ENCODE measurements at places on chromosomes 5 and 9.

DNA sequence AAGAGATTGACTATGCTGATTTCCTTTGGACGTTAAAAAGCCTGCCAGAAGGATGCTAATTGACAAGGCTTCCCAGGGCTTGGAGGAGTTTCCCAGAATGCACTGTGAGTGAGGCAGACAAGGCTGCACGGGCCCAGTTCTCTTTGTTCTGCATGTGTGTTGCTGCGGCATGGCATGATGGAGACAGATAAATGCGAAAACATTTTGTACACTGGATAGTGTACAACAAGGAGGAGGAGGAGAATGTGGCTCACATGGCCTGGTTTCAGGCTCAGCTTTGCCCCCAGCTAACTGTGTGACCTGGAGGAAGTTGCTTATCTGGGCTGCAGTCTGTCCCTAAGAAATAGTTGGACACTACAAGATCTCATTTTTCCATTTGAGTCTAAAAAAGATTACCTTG lies 135.5 kb upstream of the CPEB4 start:
- DNase-seq = no peak

DNA sequence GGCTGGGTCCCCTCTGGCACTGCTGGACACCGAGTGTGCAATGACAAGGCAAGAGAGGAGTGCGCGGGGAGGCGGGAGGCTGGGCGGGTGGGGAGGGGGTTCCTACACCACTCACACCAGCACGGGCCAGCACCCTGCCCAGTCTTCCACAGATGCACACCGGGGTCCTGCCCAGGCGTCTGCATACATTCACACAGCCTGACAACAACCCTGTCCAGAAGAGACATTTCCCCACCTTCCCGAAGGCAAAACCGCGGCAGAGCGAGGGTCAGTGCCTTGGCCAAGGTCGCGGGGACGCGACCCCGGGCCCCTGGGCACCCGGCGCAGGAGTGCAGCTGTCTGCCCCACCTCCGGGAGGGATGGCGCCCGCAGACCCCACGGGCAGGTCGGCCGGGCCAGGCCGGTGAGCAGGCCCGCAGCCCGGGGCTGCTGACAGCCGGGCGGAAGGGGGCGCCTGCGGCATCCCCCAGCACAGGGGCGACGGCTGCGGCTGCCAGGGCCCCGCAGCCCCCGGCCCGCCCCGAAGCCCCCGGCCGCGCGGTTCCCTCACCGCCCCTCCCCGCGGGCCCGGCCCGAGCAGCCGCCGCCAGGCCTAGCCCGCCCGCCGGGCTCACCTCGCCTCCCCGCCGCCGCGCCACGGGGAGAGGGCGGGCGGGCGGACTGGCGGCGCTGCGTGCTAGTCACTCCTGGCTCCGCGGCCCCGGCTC lies 496 bp downstream of the MAPK9 start:
- peak; percentile 54 for DNase-seq

GRCh38 chr9:36392489-36392888 lies 7.6 kb downstream of the RNF38 start:
- DNase-seq = no peak

- DNase-seq = no peak
These were observed 88.2 kb upstream of the OSMR start for GRCh38 chr5:38757451-38758245.

- DNase-seq = no peak
These were observed 162.1 kb downstream of the ARL15 start for GRCh38 chr5:54148067-54148845.

DNA sequence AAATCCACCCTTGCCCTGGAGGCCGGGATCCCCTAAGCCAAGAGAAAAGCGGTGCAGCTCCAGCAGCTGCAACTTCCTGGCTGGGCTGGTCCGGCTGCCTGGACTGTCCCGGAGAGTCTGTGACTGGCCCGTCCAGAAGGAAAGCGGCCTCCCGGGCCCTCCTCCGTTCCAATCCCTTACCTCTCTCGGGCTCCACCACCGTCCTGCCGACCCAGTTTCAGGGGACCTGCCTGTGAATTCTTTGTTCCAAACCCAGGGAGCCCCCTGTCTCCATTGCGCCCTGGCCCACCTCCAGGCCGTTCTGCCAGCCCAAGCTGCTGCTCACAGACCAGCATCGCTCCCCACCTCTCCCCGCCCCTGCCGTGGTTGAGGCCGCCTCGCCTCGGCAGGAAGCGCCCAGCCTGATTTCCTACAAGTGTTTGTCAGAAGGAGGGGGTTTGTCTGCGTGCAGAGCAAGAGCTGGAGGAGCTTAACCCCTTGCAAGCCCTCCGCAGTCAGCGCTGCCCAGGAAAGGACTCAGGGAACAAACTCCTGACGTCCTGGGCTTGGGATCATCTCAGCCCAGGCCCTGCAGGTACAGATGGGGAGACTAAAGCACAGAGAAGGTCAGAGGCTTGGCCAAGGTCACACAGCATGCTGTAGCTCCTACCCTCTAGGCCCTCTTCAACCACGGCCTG lies at the start of gene AKNA:
Gene AKNA (minus strand): TSS at position 303 of the 677 bp plus-strand sequence. CDS start 6,649 bp downstream, outside the sequence.
- peak; percentile 89 for DNase-seq

DNA sequence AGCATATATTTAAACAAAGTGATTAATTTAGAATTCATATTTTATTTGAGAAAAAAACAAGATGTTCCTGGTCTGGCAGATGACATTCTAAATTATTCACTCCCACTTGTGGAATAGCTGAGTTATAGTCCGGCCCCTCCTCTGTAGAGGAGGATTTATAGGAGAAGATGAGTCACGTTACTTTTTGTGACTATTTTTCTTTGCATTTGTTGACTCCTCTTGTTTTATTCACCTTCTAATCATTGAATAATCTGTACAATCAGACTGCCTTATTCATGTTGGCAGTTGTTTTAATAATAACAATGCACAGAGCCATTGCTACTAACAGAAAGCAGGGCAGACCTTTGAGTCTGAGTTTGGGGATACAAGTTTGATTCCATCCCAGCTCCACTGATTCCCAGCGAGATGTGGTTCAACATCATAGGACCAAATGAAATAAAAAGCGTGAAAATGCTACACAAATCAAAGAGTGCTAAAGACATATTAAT lies 23.2 kb downstream of the DOCK8 start:
- no peak for DNase-seq

DNA sequence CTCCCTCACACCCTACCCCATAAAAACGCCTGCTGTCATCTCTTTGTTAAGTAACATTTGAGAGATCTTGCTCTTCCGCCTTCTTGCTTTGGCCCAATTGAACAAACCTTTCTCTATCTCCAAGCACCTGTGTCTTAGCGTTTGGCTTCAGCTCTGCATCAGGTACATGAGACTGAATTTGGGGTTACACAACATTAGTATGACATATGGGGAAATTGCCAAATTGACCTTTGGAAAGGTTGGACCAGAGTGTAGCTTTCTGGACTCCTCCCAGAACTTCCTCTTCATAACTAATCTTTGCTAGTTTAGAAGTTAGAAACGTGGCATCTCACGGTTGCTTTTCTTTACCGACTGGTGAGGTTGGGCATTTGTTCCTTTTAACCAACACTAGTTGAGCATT lies 3.5 kb upstream of the EXOSC3 start:
- no peak for DNase-seq

Data from OCI-LY7 (cell line).